ENCODE measurements at places on chromosomes 16 and 17. TPM values are rescaled to one million over a fixed set of nuclear protein-coding genes. Genes with fewer than 3 reads are reported as not detected.

NME3 gene
- 117 TPM for total RNA-seq

IQCK gene
- 15.5 TPM for total RNA-seq

KCNH6 gene
- total RNA-seq = not detected

CDH11 gene
- total RNA-seq = 0.64 TPM

ACACA gene
- total RNA-seq = 131 TPM

RILP gene
- 20.8 TPM for total RNA-seq

SLC52A1 gene
- total RNA-seq = 0.54 TPM

SPATA32 gene
- total RNA-seq = 0.26 TPM

CFAP119 gene
- total RNA-seq = 21.0 TPM

SLC5A10 gene
- total RNA-seq = not detected

MT1B gene
- not detected for total RNA-seq

ADAP2 gene
- 2.4 TPM for total RNA-seq

OR1F1 gene
- total RNA-seq = 0.26 TPM

DPEP2 gene
- total RNA-seq = not detected

LRRC37A gene
- 2.7 TPM for total RNA-seq

CA10 gene
- not detected for total RNA-seq

BCO1 gene
- not detected for total RNA-seq

ARHGAP27 gene
- 39.2 TPM for total RNA-seq

GNAO1 gene
- total RNA-seq = 33.4 TPM

KRT28 gene
- not detected for total RNA-seq

ACBD4 gene
- total RNA-seq = 7.7 TPM

SLFN12L gene
- 0.33 TPM for total RNA-seq

NSRP1 gene
- 30.5 TPM for total RNA-seq

NPIPA8 gene
- 0.18 TPM for total RNA-seq

WFIKKN1 gene
- 2.0 TPM for total RNA-seq

ZP2 gene
- total RNA-seq = not detected

CBX8 gene
- 15.3 TPM for total RNA-seq

SULT1A1 gene
- total RNA-seq = 1.5 TPM

PRPF8 gene
- 296 TPM for total RNA-seq

USP43 gene
- total RNA-seq = 7.3 TPM

SNAI3 gene
- not detected for total RNA-seq

LGALS9B gene
- total RNA-seq = not detected

FAM234A gene
- 121 TPM for total RNA-seq

CCDC92B gene
- 0.51 TPM for total RNA-seq

DHRS7C gene
- total RNA-seq = not detected

KRT33A gene
- not detected for total RNA-seq

SDR42E1 gene
- 0.33 TPM for total RNA-seq

ALDH3A1 gene
- total RNA-seq = 0.21 TPM

RCVRN gene
- not detected for total RNA-seq

SCNN1B gene
- total RNA-seq = 10.7 TPM

KRT25 gene
- total RNA-seq = not detected

MYH2 gene
- total RNA-seq = not detected

SPAG7 gene
- total RNA-seq = 43.4 TPM

ACSM2A gene
- total RNA-seq = not detected

C16orf92 gene
- total RNA-seq = not detected

ABCC3 gene
- total RNA-seq = 128 TPM

FBXW10B gene
- 0.54 TPM for total RNA-seq

WWOX gene
- 12.5 TPM for total RNA-seq

ZFP3 gene
- total RNA-seq = not detected

ENO3 gene
- total RNA-seq = 23.4 TPM

P2RX1 gene
- total RNA-seq = not detected

DNAI2 gene
- total RNA-seq = not detected

CYBC1 gene
- 174 TPM for total RNA-seq

SUZ12 gene
- total RNA-seq = 68.3 TPM

SLC16A13 gene
- total RNA-seq = 13.1 TPM

CES3 gene
- not detected for total RNA-seq

NRN1L gene
- total RNA-seq = 1.1 TPM

WFDC1 gene
- not detected for total RNA-seq

CLEC18A gene
- total RNA-seq = 0.46 TPM
